ENCODE measurements at places on chromosomes 5 and 9.

DNA sequence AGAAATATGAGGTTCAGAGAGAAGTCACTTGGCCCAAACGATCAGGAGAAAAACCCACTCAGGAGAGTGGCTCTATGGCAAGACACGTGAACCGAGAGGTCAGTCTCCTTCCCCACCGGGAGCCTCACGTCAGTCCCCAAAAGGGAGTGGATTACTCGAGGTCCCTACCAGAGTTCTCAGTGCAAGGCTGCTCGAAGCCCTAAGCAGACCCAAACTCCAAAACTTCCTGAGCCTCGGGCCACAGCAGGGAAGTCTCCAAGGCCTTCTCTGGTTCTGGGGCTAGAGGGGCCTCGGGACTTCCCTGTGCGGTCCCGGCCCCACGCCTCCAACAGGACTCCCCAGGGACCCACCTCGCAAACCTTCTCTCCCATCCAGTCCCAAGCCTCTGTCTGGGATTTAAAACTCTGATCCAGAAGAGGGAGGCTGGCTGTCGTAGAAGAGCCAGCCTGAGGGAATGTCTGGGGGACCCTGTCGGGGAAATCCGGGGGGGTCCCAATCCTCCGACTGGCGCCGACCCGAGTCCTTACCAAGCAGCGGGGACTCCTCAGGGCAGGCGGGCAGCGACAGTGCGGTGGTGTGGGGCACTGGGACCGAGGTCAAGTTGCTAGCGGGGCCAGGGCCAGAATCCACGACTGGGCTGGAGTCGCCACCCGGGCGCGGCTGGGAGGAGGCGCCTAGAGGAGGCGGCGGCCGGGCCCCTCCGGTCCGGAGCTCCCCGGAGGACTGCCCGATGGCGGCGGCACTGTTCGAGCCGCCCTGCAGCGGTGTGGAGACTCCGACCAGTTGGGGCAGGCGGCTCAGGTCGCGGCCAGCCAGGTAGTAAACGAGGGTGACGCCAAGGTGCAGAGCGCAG, 679 bp downstream of the B4GALT1 start:
- DNase-seq: peak; percentile 15

DNA sequence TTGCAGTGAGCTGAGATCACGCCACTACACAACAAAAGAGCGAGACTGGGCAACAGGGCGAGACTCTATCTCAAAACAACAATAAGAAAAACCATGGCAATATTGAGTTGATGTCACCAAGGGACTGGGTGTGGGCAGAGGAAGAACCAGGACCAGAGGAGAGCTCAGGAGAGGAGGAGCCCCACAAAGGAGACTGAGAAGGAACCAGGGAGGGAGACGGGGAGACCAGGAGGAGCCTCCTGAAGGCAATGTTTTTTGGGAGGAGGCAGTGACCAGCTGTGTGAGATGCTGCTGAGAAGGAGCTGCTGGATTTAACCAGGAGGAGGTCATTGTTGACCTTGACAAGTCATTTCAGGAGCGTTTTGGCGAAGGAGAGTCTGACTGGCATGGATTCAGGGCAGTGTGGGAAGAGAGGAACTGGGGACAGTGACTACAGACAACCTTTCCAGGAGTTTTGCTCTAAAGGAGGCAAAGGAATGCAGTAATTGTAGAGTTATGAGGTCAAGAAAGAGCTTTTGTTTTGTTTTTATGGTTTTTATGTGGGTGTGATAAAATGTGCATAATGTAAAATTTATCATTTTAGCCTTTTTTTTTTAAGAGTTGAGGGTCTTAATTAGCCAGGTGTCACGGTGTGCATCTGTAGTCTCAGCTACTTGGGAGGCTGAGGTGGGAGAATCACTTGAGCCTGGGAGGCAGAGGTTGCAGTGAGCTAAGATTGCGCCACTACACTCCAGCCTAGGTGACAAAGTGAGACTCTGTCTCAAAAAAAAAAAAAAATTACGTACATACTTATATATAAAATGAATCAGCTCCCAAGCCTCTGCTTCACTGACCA, 17.9 kb downstream of the TRUB2 start:
- DNase-seq: no peak

- DNase-seq: no peak
Observed at GRCh38 chr5:113495422-113495841, 7.2 kb upstream of the MCC start.

DNA sequence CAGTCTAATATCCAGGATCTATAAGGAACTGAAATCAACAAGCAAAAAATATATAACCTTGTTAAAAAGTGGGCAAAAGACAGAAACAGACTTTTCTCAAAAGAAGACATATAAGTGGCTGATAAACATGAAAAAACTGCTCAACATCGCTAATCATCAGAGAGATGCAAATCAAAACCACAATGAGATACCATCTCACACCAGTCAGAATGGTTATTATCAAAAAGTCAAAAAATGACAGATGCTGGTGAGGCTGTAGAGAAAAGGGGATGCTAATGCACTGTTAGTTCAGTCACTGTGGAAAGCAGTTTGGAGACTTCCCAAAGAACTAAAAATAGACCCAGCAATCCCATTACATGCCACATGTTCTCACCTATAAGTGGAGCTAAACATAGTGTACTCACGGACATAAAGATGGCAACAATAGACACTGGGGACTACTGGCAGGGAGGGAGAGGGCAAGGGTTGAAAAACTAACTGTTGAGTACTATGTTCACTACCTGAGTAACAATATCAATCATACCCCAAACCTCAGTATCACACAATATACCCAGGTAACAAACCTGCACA, 11.7 kb upstream of the TSSK1B start:
- DNase-seq: no peak

DNA sequence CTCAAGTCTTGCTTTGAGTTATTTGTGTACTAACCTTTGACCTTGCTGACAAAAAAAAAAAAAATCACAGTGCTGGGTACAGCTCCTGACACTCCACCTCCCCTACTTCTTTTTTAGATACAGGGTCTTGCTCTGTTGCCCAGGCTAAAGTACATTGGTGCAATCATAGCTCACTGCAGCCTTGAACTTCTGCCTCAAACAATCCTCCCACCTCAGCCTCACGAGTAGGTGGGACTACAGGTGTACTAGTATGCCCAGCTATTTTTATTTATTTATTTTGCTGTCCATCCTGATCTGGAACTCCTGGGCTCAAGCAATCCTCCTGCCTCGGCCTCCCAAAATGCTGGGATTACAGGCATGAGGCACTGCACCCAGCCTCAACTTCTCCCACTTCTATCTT, 57.2 kb upstream of the KCNMB1 start:
- no peak for DNase-seq

- DNase-seq: no peak
Observed at GRCh38 chr9:70625078-70625477, 210.6 kb upstream of the KLF9 start.

DNA sequence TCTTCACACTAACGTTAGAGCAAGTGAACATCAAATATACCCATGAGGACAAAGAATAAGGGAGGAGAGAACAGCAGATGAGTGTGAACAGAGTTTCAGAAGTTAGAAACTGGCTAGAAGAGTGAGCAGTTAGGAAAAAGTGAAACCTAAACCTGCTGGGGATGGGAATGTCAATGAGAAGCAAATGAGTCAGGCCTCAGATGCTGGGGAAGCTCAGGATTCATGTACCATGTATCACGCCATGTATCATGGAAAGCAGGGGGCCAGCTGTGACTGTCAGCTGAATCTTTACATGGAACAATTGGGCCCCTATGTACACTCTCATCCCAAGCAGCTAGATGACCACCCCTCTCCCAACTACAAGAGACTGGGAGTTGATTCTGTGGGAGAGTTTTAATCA, 16.2 kb downstream of the GDF9 start:
- DNase-seq: no peak

DNA sequence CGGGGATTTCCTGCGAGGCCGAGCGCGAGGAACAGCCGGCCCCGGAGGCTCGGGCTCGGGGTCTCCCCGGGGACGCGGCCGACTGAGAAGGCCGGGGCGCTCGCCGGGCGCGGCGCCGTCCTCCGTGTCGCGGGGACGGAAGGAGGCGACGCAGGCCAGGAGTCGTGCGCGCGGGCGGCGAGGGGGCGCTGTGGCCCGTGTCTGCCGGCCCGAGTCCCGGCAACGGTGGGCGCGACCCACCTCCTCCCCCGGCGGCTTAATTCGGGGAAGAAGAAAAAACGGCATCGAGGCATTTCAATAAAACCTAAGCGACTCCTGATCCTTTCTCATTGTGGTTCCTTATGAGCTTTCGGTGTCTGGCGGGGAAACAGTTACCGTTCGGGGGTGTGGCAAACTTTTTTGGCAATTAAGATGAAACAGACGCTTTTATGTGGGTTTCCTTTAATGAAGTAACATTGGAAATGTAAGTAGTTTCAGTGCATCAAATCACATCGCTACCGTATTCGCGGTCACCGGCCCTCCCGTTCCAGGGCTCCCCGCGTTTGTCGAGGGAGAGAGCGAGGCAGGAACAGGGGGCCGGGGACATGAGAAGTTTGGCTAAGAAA, 3.7 kb upstream of the IRX2 start:
- no peak for DNase-seq

DNA sequence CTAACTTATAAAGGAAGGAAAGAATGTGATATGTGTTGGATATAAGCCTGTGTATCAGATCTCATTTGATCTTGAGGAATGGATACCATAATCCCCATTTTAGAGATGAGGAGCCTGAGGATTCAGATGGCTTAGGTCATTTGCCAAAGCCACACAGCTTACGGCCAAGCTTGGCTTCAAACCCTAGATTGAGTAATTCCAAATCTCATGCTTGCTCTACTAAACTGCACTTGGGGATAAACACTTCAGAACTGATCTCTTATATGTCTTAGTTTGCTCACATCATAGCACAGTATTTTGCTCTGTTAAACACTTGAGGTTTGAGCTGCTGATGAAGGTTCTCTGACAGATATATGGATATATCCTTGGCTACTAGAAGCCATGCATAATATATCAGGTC, 504.4 kb downstream of the NTRK2 start:
- no peak for DNase-seq

GRCh38 chr9:76617497-76618175, 146.6 kb upstream of the PCA3 start:
- DNase-seq: no peak

DNA sequence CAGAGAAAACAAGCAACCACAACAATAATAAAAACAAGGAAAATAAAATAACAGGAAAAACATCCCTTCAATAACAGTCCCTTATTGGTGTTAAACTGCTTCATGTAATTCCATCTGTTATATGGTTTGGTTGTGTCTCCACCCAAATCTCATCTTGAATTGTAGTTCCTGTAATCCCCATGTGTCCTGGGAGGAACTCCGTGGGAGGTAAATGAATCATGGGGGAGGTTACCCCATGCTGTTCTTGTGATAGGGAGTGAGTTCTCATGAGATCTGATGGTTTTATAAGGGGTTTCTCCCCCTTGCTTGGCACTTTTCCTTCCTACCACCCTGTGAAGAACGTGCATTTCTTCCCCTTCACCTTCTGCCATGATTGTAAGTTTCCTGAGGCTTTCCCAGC, 369.8 kb downstream of the TMEM232 start:
- no peak for DNase-seq

DNA sequence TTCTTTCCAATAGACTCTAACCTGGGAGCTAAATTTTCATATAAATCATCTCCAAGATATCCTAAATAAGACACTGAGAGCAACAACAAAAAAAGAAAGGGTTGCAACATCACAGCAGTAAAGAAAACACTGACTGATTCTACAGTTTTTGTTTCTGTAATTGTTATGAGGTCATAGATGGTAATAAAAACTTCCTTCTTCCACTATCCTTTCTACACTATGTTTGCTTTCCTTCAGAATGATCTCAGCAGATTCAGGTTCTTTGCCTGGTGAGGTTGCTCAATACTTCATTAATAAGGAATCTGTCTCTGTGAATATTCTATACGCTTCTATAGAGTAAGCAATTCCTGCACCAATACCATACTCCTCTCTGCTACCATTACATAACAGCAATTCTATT, 835.6 kb upstream of the GRAMD2B start:
- DNase-seq: no peak

- no peak for DNase-seq
Observed at GRCh38 chr9:32294106-32294505, 90.3 kb upstream of the ACO1 start.

DNA sequence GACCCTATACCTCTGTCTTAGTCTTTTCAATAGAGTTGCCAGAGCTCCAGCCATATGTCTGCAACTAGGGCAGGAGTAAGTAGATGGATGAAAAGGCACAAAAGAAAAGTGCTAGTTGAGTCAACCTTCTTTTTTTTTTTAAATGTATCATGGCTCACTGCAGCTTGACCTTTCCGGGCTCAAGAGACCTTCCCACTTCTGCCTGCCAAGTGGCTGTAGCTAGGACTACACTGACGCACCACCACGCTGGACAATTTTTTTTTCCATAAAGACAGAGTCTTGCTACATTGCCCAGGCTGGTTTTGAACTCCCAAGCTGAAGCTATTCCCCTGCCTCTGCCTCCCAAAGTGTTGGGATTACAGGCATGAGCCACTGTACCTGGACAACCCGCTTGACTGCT, 27.3 kb downstream of the FOXE1 start:
- no peak for DNase-seq

- DNase-seq: no peak
Observed at GRCh38 chr5:13640270-13640669, 304.2 kb downstream of the DNAH5 start.

DNA sequence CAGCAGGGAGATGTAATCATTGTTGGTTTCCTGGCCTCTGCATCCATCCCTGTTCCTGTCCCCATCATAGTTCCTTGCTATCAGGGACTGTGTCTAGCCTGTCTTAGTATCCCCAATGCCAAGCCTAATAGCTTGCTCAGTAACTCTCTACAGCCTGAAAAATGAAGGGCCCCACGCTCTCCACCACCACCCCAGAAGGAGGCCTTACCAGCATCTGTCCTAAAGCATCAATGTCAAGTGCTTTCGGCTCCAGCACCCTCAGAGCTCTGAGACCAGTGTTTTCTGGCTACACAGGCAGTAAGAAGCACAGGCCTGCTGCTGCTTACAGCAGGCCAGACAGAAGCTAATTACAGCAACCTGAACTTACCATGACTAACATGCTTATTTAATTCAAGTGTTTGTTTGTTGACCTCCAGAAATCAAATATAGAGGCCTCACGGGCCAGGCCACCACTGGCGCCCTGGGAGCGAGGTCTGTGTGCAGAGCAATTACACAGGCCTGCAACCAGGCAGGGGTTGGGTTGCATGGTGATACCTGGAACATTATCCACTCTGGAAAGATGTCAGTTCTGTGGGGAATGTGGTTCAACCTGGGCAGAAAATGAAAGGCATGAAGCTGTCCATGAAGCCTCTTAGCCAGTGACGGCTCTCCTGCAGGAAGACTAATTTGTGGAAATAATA, 124.3 kb downstream of the SLC1A3 start:
- DNase-seq: no peak

DNA sequence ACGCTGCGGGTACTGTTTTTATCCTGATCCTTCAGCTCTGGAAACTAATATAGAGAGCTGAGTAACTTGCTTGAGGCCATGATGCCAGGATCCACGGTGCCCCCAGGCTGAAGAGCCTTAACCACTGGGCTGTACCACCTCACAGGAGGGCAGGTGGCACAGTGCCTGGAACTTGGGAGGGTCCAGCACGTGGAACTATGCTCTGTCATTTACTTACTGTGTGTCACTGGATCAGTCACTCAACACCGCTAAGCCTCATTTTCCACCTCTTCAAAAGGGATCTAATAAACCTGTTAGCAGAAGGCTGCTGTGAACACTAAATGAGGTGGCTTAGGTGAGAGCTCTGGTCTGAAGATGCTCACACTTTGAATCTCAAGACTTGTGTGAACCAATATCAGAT, 29.6 kb downstream of the KCNIP1 start:
- DNase-seq: no peak

GRCh38 chr5:59123595-59124561, 541.0 kb downstream of the RAB3C start:
- no peak for DNase-seq

GRCh38 chr5:90983148-90983547, 400.0 kb downstream of the ARRDC3 start:
- DNase-seq: peak; percentile 43

GRCh38 chr5:117748336-117748735, 1173.7 kb upstream of the SEMA6A start:
- no peak for DNase-seq

All from inflammatory macrophage (primary cell).